ENCODE measurements at places on chromosomes 5 and 9.

DNA sequence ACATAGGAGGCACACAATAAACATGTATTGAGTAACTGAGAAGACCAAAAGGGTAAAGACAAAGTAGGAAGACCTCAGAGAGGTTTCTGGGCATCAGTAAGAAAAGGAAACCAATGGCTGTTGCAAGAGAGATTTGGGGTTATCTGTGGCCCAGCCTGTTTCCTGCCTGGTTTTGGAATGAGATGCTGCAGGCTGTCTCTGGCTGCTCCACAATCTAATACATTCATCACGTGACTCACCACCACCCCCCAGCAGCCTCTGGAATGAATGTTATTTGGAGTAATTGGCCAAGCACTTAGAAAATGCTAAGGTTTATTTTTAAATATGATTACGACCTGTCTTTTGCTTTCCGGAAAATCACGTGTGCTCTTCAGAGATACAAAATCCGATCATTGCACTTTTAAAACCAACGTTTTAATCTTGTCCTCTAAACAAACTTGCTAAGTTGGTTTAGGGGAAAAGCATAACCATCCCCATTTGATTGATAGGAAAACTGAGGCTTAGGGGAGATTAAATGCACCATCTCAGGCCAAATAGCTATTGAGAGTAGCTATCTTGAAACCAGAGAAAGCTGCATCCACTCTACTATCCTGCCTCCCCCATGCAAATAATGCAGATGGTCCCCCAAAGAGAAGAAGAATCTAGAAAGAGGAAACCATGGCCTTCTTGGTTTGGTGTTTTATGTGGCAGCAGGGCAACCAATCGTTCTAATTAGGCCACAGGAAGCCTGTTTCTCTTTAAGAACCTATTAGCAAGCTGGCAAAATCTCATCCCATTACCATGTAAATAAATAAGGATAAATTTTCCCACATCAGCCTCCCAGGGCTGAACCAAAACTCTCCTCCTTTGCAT, 151.8 kb upstream of the ADRA1B start:
- no peak for DNase-seq

- no peak for DNase-seq
Measured at GRCh38 chr5:86756839-86757238, 139.1 kb downstream of the COX7C start.

DNA sequence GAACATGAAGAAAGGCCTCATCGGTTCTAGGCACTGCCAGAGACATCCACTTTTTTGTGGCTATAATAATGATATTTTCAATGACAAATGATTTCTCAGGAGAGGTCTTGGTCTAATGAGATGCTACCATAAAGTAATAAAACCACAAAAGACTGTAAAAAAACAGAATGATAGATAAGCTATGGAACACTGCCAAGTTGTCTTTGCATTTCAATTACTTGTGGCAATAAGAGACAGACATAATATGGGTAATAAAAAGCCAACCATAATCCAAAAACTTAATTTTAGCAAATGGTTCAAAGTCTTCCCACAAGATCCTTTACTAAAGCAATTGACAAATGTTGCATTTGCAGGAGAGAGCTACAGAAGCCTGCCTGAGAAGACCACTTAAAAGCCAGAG, 292.5 kb downstream of the ATPSCKMT start:
- no peak for DNase-seq

DNA sequence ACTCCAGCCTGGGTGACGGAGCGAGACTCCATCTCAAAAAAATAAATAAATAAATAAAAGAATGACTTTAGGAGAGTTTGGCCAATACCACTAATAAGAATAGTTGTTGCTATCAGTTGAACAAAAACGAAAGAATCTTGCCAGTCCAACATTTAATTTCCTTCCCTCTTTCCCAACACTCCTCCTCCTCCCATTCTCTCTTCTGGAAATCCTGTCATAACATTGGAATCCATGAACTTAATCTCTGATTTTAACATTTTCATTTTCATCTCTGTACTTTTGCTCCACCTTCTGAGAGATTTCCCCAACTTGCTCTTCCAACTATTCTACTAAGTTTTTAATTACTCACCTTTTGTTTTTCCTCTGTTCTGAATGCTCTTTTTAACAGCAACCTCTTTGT, 42.8 kb upstream of the CDK20 start:
- DNase-seq = no peak

DNA sequence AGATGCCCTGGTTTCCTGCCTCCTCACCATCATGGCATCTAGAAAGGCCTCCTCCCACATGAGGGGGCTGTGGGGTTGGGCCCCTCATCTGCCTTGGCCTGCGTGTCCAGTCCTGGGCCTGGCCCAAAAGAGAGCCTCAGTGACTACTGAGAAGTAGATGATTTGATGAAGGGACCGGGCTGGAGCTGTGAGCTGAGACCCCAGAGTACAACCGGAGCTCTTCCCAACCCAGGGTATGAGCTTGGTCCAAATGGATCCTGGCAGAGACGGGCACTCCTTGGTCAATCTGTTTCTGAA, 62.9 kb downstream of the FGF18 start:
- no peak for DNase-seq

DNA sequence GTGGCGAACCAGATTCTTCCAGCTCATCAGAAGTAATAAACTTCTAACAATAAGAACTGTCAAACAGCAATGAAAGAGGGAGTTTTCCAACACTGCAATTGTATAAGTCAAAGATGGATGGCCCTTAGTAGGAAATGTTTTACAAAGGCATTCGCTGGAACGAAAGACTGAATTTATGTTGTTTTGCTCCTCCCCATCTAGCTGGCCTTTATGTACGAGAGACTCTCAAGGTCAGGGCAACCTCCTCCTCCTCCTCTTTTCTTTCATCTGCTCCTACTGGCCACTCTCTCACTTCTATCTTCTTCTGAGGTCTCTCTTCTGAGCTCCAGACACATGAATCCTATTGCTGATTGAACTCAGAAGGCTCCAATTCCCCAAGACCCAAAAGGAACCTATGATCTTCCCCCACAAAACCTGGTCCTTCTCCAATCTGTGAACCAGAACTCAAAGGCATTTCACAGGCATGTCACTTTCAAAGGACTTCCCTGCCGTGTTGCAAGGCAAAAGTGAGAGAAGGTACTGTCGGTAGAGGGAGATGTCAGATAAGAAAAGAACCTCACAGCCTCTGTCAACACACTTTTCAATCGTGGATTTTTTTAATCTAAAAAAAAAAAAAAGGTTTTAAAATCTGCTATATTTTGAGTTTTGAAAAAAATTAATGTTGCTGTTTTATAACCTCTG, 28.5 kb upstream of the PUM3 start:
- DNase-seq = no peak

GRCh38 chr5:174609116-174609515, 115.3 kb upstream of the MSX2 start:
- peak; percentile 22 for DNase-seq

DNA sequence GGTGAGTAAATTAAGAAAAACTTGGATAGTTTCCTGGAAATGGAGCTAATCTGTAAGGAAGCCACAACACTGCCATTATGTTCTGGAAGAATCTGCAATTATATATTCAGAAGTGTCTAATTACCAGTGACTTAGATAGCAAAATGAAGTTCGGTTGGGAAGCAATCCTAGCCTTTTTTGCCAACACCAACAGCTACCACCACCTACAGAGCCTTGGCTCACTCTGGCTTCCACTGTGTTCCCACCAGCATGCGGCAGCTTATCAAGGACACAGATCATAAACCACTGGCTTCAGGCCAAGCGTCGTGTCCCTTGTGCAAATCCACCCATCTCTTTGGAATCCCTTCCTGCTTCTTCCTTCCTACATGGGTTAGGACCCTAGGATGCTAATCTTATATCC, 118.0 kb upstream of the PCA3 start:
- no peak for DNase-seq
